ENCODE measurements at places on chromosomes 1 and 21.
A peak's percentile ranks its signal among the peaks of the same experiment; 100 is the strongest.

DNA sequence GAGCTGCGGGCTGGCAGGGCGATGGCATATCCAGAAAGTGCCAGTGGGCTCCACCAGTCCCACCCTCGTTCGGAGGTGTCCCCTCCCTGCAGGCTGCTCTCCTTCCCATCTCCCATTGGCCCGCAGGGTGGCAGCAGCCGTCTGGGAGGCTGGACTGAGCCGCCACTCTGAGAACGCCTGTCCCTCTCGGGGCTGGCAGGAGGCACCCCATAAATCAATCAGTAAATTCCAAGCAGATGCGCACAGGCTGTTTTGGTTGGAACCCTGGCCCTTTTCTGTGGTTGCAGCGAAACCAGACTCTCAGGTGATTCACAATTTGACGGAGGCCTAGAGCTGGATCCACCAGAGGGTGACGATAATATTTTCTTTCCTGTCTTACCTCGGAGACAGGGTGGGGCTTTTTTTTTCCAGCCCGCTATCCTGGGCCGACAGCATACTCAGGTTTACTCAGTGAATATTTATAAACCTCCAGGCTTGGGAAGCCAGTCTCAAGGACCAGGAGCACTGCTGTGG lies 99.7 kb downstream of the GLIS1 start:
- DNase-seq = peak; percentile 10

DNA sequence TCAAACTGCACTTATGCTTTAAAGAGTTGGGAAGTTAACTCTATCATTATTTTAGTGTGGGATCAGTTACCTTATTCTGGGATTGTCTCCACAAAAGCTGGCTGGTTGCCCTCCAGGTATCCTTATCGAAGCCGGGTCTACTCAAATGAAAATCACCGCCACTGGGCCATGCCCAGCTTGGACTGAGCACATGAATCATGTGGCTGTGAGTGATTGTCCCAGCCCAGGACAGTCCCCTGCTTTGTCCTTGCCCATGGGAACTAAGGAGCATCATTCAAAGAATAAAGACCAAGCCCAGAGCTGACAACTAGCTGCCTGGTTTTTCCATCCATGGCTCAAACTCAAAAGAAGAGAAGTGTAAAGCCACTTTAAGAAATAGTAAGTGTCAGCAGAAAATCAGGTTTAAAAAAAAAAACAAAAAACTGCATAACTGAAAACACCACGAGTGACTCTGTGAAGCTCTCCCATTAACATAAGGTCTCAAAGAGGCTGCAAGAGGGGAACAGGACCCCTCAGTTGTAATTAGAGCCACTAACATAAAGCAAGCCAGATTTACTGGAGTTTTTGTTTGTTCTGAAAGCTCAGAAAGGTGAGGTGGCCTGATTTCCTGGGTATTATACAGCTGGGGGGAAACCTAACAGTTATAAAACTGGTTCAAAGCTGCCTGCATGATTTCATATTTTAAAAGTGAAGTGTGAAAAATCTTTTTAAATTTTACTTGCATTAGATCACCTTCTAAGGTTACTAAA lies 91.5 kb downstream of the KIF14 start:
- no peak for DNase-seq

GRCh38 chr21:35449846-35450245 lies 400.7 kb upstream of the RUNX1 start:
- DNase-seq = no peak

GRCh38 chr1:207838156-207839082 lies 72.5 kb downstream of the CD34 start:
- DNase-seq = no peak

GRCh38 chr21:45382697-45382997 lies 22.3 kb upstream of the COL18A1 start:
- no peak for DNase-seq

DNA sequence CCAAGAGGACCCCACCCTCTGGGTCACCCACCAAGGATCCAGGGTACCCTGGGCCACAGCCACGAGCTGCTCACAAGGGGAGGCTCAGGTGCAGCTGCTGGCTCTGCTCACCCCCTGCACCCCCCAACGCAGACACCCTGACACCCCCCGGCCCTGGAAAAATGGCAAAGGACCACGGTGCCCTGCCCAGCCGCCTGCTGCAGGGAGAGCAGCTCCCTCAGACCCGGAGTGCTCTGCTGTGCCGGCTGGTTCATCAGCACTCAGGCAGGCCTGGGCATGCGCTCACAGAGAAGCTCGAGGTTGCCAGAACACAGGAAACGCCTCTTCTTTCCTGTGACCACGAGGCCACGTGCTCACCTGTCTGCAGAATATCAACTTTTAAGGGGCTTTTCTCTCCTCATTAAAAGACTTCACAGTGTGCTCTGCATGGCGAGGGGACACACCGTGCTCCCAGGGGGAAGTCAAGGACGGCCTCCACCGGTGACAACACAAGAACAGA lies 4.3 kb upstream of the C1QTNF12 start:
- DNase-seq = no peak

GRCh38 chr1:188224263-188224662 lies 1395.5 kb downstream of the PLA2G4A start:
- DNase-seq = no peak

- DNase-seq = no peak
These were observed 114.6 kb upstream of the VAV3 start for GRCh38 chr1:108079440-108080025.

DNA sequence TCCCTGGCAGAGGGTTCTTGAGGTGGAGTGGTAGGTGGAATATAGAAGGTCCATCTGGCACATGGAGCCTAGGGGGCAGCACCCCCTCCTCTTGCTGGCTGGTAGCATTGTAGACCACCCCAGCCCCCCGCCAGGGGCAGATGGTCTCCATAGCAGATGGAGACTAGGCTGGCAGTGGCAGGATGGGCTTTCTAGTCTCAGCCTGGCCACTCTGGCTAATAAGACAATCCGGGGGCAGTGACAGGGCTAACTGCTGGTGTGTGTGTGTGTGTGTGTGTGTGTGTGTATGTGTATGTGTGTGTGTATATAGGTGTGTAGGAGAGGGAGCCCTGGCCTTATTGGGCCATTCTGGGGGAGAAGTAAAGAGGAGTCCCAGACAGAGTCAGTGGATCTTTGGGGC lies 16.1 kb downstream of the UTP11 start:
- DNase-seq = no peak

DNA sequence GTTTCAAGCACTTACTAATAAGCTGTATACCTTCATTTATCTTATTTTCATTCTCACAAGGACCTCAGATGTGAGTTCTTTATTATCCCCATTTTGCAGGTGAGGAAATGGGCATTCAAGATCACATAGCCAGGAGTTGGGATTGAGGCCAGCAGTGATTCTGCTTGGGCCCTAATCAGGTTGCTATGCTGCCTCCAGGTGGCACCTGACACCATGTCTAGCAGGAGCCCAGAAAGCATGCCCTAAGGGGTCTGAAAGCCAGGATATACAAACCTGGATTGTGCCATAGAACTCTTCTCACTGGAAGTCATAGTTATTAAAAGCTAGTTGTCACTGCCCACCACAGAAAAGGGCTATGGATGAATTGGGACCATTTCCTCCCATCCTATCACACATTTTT lies 61.1 kb downstream of the FYB2 start:
- no peak for DNase-seq

GRCh38 chr1:19071674-19072281 lies 115.3 kb upstream of the IFFO2 start:
- DNase-seq = no peak

- no peak for DNase-seq
These were observed 55.2 kb downstream of the CD247 start for GRCh38 chr1:167463080-167463479.

DNA sequence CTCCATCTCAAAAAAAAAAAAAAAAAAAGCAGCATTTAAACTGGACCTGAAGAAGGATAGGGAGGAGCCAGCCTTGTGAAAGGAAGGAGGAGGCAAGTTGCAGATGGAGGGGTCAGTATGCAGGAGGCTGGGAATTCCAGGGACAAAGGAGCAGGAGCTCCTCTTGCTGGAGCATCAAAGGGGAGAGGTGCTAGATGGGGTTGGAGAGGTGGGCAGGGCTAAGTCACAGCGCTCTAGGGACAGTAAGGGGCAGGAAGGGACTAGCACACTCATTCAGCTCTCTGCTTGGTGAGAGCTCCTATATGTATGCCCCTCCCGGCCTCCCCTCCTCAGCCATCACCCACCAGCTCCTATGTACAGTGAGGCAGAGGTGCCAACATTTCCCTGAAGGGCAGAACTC lies 26.8 kb downstream of the MAP7D1 start:
- DNase-seq = no peak

GRCh38 chr1:185442050-185442449 lies 125.0 kb upstream of the IVNS1ABP start:
- no peak for DNase-seq
